Activated CD4-positive, alpha-beta memory T cell treated with anti-CD3 and anti-CD28 coated beads for 36 hours (primary cell): ENCODE measurements at places on chromosomes 12 and 14.

- DNase-seq: no peak
Observed at GRCh38 chr14:95549656-95550585, 15.1 kb downstream of the GLRX5 start.

DNA sequence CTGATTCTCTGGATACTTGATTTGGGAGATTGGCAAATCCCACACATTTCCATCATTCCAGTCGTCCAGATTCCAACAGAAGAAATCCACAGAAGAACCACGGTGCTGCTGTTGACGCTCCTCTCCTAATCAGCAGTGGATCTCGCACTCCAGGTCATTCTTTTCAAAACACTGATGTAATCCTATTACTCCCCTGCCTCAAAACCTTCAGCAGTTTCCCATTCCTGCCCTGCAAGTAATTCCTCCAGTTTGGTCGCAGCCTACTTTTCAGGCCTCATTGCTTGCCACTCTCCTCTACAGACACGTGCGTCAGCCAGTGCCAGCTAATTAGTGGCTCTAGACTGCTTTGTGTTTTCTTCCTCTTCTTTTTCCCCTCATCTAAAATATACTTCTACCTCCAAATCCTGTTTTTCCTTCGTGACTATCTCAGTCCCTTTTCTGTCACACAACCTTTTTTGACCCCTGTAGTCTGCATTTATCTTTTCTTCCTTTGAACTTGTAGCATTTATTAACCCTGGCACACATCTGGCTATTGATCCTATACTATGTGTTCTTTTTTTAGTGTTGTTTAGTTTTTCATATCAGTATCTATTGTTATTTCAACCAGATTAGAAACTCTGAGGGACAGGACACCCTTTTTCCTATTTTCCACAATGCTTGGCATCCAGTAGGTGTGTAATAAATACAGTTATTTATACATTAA, 36.8 kb downstream of the PRORP start:
- DNase-seq: no peak

- no peak for DNase-seq
Observed at GRCh38 chr12:116199160-116199706, 78.3 kb downstream of the MED13L start.

- DNase-seq: peak; percentile 90
Observed at GRCh38 chr14:49962621-49963020, 69.7 kb downstream of the ARF6 start.

DNA sequence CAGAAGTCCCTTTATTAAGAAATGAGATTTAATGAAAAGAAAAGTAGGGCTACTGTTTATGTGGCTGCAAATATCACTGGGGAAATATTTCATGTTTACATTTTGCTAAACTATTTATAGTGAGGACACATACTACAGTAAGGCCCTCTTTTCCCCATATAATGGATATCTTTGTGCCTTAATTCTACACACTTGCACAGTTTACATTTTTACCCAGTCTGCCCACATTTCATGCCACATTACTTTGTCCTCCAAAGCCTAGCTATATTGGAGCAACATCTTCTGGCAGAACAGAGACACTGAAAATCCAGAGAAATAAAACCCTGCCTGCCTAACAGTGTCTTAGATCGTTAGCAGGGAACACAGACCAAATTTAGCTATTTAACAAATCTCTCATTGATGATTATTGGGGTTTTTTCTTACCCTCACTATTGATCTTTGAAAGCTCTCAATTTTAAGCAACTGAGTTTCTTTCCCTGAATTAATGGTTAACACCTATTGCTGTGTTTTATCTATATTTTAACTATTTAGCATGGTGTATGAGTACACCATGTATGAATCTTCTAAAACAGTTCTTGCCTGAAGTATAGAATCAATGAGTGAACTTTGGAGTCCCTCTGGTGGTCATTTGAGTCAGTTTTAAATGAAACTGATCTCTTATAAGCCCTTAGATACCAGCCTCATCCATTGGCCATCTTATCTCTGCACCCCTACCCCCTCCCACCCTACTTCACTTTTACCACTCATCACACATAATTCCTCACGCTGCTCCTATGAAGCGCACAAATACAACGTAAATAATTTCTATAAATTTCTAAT, 170.2 kb downstream of the BCAT1 start:
- DNase-seq: no peak

GRCh38 chr12:117064596-117064995, 34.6 kb downstream of the TESC start:
- DNase-seq: no peak
